Left ventricle myocardium superior (tissue), 1 donor: ENCODE measurements at places on chromosomes 11 and 22. TPM values are rescaled to one million over a fixed set of nuclear protein-coding genes. Genes with fewer than 3 reads are reported as not detected.

GRCh38 chr11:48193876-48194275 lies 22.7 kb upstream of the OR4B1 start:
- DNase-seq = no peak

GRCh38 chr11:61129639-61130523 lies 27.6 kb downstream of the CD5 start:
- DNase-seq = peak; percentile 90

The CENATAC gene
- total RNA-seq = 9.4 TPM

The CCDC73 gene
- not detected for total RNA-seq

- DNase-seq = no peak
Measured at GRCh38 chr11:94513091-94513490, 830 bp downstream of the C11orf97 start.

- no peak for DNase-seq
Measured at GRCh38 chr11:69524291-69524882, 42.9 kb downstream of the LINC01488 start.

GRCh38 chr22:24406322-24407277 lies 20.8 kb upstream of the ADORA2A start:
- DNase-seq = no peak

GRCh38 chr11:206526-207207 lies 532 bp downstream of the BET1L start:
- no peak for DNase-seq

DNA sequence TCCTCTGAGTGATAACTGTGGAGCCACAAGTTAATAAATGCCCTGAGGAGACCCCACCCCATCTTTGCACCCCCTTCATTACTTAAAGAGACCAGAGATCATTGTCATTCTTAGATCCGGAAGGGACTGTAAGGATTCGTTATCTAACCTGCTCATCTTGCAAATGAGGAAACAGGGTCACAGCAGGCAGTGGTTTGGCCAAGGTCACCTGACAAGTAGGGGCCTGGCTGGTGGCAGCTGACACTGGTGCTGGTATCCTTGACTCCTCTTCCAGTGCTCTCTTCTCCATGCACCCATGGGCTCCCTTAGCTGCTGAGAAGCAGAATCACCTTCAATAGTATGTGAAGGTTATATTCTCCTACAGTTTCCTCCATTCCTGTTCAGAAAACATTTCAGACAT lies 151.6 kb downstream of the GRIK4 start:
- DNase-seq = no peak

DNA sequence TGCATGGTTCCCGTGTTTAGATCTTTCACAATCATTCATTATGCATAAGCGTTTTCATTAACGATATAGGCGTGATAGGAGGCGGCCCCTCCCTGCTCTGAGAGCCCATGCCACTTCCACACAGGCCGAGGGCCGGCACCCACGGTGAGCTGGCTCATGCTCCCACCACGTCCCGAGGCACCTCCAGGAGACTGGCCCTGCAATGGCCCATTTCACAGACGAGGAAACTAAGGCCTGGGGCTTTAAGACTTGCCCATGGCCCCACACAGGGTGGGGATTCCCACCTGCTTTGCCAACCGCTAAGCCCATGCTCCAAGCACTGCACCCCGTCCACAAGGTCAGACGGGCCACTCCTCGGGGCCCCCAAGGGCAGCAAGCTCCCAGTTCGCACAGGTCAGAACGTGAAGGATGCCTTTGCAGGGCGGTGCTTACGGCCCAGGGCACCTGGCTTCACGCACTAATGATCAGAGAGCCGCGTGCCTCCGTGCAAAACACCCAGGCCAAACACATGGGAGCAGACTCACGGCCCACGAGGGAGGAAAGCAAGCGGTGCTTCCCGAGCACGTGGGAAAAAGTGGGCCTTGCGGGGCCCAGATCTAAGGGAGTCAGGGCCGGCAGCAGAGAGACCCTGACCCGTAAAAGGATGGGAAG lies 8.3 kb downstream of the OSBPL5 start:
- peak; percentile 27 for DNase-seq

- DNase-seq = no peak
Measured at GRCh38 chr11:35375332-35376117, 43.8 kb downstream of the SLC1A2 start.

The PAK1 gene
- 7.6 TPM for total RNA-seq

GRCh38 chr22:46178755-46179505 lies 28.6 kb downstream of the PPARA start:
- DNase-seq = no peak

- peak; percentile 68 for DNase-seq
Measured at GRCh38 chr22:19844377-19845053, 10.2 kb downstream of the GNB1L start.

- peak; percentile 11 for DNase-seq
Measured at GRCh38 chr22:44738347-44738715, 14.0 kb upstream of the ARHGAP8 start.

DNA sequence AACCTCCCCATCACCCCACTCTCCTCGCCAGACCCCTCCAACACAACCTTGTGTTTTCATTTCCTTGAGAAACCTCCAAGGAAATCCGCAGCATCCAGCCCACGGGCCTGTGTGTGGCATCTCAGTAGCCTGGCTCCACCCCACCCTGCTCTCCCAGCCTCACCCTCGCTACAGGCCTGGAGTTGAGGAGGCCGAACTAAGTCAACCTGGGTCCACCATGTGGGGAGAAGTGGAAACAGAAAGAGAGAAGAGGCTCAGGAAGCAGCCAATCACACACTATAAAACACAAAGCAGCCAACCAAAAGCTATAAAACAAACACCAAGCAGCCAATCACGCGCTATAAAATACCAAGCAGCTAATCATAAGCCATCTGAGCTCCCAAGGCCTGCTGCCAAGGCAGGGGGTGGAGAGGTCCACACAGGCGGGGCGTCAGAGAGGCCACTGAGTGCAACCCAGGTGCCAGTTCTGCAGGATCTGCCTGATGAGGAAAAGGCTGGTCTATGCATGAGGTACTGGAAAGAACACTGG lies 72.0 kb downstream of the MICAL3 start:
- no peak for DNase-seq

The OLFML1 gene
- total RNA-seq = 5.7 TPM

- no peak for DNase-seq
Measured at GRCh38 chr11:118000067-118000849, 14.1 kb downstream of the IL10RA start.

DNA sequence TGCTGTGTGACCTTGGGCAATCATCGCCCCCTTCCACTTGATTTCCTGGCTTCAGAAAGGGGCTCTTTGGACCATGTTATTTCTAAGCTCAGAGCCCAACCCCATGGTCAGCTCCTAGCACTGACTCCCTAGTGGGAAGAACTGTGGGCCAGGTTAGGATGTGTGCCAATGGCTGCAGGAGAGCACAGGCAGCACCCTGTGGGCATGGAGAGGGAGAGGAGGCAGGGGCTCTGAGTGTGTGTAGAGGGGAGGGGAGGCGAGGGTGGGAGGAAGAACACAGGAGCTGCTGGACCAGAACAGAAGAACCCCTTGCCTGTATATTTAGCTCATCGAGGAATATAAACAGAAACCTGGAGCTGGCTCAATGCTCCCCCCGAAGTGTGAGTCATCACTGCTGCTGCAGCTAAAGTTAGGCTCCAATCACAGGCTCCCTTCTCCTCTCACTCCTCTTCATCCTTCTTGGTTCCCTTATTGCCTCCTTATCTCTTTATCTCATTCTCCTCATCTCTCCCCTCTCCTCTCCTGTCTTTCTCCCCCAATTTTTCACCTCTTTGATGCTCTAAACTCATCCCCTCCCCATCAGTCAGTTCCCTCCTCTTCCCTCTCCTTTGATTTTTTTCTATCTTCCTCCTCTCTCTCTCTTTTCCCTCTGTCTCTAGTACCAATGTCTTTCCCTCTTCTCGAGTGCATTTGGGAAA lies 14.5 kb upstream of the RPS19BP1 start:
- no peak for DNase-seq

The LARGE1 gene
- total RNA-seq = 147 TPM

DNA sequence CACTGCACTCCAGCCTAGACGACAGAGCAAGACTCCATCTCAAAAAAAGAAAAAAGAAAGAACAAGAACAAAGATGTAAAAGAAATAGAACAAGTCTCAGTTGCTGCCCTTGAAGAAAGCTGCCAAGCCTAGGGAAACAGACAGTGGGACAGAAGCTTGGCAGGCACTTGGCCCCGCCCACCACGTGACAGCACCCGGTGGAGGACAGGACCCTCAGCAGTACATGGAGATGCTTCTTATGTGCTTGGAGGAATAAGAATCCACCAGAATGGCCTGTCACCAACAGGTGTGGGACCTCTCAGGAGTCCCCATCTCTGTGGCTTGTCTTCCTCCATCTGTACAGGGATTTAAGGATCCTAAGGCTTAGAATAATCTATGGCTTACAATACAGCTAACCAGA lies 7.6 kb upstream of the TMPRSS6 start:
- DNase-seq = no peak

The SPI1 gene
- total RNA-seq = 11.2 TPM

DNA sequence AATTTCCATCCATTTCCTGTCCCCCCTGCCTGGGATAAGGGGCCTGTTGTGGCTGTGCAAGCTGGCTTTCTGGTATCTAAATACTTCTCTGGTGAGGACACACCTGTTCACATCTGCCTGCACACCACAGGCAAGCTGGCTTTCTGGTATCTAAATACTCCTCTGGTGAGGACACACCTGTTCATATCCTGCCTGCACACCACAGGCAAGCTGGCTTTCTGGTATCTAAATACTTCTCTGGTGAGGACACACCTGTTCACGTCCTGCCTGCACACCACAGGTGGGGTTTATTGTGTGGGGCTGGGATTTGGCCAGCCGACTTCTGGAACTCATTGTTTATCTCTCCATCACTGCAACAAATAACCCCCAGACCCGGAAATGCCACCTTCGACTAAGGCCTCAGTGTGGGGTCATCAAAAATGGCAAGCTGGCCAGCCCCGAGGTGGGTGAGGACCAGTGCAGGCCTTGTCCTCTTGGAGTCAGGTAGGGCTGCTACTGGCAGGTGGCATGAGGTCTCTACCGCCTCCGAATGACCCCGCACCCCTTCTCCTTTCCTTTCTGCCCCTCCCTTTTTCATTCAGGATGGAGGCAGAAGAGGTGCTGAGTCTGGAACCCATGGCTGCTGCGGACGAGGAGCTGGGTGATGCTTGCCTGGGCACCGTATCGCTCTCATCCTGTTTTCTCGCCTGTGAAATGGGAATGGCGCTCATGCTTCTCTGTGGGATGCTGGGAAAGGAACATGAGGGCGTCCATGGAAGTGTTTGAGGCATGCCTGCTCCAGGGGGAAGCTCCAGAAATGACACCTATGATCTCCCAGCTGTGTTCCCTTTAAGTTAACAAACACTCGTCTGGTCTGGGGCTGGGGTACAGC lies 43.5 kb upstream of the MYEOV start:
- DNase-seq = no peak

- no peak for DNase-seq
Measured at GRCh38 chr22:36887162-36887561, 26.3 kb upstream of the CSF2RB start.

DNA sequence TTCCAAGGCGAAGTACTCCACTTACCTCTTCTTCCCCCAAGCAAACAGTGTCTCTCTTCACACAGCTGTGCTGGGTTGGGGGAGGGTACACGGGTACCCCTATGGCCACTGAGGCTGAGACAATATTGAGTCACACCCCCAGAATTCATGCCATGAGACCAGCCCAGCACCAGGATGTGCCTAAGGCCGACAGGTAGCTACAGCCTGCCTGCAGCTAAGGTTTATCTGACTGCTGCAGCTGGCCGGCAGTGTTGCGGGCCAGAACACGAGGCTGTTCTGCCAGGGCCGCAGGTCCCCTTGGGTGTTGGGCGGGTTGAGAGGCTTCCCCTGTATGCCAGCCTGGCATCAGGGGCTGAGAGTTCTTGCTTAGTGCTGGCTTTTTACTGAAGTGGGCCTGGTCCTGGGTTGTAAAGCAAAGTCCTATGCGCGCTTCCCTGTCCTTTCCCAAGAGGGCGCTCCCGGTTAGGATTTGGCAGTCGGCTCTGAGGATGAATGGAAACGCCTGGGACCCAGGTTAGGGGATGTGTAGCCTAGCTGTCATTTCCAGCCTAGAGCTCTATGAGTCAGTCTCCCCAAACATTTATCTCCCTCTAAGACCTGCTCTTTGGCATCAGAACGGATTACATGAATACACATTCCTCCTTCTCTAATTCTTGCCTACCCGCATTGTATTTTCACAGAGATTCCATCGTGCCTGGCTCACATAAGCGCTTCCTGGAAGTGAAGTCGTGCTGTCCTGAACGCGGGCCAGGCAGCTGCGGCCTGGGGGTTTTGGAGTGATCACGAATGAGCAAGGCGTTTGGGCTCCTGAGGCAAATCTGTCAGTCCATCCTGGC lies 7.1 kb downstream of the USP18 start:
- peak; percentile 71 for DNase-seq

The KCTD14 gene
- total RNA-seq = 0.15 TPM

DNA sequence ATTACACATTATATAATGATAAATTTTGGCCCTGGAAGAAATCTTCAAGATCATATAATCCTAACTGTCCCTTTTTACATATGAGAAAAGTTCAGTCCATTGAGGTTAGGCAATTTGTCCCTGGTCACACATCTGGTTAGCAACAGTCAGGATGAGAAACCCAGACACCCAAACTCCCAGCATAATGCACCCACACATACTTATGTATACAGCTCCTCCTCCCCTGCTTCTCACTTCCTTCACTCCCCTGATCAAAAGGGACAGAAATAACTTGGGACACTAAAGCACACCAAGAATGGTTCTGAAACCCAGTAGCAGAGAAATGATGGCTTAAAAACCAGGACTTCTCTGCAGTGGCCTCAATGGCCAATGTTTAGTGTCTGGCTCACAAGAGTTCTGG lies 11.1 kb downstream of the NUMA1 start:
- no peak for DNase-seq

DNA sequence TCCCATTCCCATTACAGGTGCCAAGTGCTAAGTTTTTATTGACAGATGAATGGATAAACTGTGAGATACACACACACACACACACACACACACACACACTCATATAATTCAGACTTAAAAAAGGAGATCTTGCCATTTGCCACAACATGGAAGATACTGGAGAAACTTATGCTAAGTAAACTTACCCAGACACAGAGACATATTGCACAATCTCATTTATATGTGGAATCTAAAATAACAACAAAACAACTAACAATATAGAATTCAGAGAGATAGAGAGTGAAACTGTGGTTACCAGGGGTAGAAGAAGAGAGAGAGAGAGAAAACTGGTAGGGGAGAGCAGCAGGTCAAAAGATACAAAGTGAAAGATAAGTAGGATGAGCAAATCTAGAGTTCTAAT lies 1.4 kb downstream of the MS4A6E start:
- DNase-seq = no peak

- DNase-seq = peak; percentile 42
Measured at GRCh38 chr11:117620086-117620485, 176.9 kb downstream of the DSCAML1 start.
